OCI-LY7 (cell line): ENCODE measurements at places on chromosomes 2 and 18.

GRCh38 chr2:30293303-30293921 lies 62.1 kb downstream of the LBH start:
- DNase-seq, result no peak

DNA sequence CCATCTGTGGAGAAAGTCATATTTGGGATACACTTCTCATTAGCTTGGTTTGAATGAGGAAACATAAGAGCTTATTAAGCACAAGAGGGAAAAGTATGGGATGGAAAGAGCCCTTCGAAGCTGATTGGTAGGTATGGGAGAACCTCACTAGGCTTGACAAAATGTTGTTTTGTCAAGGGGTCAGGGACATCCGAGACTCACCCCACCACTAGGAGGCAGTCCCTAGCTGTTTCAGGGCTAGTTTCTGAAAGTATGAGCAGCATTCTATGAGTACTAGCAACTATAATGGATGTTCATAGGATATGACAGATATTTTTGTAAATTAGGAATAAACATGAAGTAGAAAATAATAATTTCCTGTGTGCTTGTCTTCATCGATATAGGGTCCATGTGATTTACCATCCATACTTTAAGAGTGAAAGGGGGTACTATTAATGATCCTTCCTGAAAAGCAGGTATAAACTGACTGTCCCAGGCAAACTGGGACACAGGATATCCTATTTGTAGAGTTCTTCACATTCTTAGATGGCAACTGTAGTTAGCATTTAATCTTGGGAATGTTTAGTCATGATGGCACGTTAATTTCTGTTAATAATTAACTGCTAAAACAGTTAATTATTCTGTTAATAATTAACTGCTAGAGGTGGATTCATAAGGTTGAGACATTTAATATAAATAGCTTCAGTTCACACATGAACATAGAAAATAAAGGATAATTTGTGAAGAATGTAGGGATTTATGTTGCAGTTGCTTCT lies 28.4 kb downstream of the OTX1 start:
- peak; percentile 16 for DNase-seq

- no peak for DNase-seq
These were observed 120.0 kb downstream of the GALR1 start for GRCh38 chr18:77369644-77370043.

- DNase-seq, result no peak
These were observed 16.2 kb downstream of the KLF7 start for GRCh38 chr2:207149249-207150213.

- no peak for DNase-seq
These were observed 5.7 kb downstream of the CTDP1 start for GRCh38 chr18:79685281-79685680.
